Activated CD8-positive, alpha-beta memory T cell treated with anti-CD3 and anti-CD28 coated beads, Interleukin-2, amount 50 U/mL, for 4 hours (primary cell): ENCODE measurements at places on chromosomes 1 and 21.
A peak's percentile ranks its signal among the peaks of the same experiment; 100 is the strongest.

GRCh38 chr1:158019171-158019868, 25.9 kb downstream of the KIRREL1 start:
- DNase-seq: no peak

GRCh38 chr1:25608488-25609178, 8.0 kb upstream of the MAN1C1 start:
- DNase-seq: peak; percentile 91

DNA sequence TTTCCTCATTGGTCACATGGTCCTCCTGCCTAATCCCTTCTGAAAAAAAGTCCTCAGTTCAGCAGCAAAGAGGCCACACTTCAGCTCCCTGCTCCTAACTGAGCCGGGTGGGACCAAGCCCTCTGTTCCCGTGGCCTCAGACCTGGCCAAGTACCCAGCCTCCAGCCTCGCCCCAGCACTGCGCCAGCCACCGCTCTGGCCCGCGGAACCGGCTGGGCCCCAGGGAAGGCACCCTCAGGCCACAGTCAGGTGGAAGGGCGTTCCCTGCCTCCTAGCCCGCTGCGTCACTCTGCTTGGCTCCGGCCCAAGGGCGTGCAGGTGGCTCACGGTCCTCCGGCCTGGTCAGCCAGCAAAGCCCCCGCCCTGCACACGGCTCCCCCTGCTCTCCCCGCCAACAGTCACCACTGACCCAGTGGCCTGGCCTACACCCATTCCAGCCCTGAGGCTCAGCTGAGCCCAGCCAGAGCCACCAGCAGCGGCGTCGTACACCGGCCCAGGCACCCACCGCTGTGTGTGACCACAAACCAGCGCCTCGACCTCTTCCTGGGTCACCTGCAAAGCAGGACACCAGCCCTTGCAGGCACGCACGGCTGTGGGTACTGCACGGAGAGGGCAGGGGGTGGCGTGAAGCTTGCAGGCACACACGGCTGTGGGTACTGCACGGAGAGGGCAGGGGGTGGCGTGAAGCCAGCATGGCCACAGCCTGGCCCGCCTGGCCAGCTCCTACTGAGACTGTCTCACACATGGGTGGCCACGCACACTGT, 19.4 kb downstream of the NADK start:
- DNase-seq: no peak

GRCh38 chr1:183783767-183784637, 20.9 kb upstream of the RGL1 start:
- no peak for DNase-seq

DNA sequence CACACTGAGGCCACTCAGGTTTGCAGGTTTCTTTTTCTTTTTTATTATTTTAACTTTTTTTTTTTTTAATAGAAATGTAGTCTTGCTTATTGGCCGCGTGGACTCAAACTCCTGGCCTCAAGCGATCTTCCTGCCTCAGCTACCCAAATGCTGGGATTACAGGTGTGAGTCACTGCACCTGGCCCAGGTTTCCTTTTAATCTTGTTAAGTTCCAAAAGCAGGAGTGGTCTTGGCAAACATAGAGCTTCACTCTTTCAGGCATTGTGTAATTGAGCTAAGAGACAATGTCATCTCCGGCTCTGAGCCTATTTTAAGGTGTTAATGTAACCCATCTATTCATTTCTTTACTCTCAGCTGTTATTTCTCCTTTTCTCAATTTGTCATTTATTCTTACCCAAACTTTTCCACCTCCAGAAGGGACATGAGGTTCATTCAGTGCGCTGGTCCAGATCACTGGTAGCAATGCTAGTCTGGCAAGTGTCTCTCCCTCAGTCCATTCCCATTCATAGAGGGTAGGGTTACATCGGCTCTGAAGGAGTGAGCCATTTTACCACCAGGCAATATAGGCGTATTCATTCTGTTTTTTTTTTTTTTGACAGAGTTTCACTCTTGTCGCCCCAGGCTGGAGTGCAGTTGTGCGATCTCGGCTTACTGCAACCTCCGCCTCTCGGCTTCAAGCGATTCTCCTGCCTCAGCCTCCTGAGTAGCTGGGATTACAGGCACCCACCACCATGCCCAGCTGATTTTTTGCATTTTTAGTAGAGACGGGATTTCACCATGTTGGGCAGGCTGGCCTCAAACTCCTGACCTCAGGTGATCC, 11.3 kb upstream of the MFSD2A start:
- no peak for DNase-seq
